ENCODE measurements at places on chromosomes 11 and 22.

DNA sequence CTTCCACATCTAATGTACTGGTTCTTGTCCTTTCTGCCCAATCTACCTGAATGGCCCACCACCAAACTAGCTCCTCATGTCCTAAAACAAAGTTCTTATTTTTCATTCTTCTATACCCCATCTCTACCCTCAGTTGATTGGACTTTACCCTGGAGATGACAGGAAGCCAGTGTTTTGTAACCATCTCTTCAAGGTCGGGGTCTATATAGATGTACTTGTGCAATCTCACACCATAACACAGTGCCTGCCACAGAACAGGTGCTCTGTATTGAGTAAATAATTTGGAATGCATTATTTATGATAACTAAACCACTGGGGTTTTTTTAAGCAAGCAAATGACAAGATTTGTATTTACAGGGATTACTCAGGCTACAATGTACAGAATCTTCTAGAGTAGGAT lies 76.7 kb upstream of the FAM181B start:
- no peak for DNase-seq

DNA sequence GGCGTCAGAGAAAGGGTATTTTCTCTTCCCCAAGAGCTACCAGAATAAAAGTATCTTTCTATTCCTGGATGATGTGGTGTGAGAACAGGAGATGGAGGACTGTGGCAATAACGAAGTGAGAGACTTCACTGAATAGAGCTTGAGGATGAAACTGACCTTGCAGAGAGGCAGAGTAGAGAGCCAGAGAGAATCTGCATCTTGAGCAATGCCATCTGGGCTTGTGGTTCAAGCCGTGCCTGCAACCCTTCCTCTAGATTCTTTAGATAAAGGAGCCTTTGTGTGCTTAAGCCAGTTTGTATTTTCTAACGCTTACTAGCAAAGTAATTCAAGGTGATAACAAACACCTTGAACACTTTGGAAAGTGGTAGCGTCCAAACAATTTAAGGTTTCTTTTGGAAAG lies 2.2 kb downstream of the ME3 start:
- DNase-seq: no peak

GRCh38 chr11:111573821-111574249 lies 28.4 kb upstream of the SIK2 start:
- DNase-seq: no peak

DNA sequence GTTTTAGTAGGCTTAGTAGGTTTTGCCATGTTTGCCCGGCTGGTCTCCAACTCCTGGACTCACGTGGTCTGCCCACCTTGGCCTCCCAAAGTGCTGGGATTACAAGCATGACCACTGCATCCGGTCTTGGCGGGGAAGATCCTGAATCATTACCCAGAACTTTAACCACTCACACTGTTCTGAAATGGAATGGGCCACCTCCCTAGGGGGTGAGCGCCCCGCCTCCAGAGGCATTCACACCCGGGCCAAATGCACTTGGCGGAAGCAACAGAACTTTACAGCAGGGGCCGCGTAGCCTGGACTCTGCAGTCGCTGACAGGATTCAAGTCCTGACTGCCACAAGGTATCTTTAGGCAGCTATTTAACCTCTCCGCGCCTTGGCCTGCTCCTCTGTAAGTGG lies 5.4 kb downstream of the CCDC86 start:
- no peak for DNase-seq

- no peak for DNase-seq
Observed at GRCh38 chr11:127574478-127574877, 573.9 kb upstream of the KIRREL3 start.

GRCh38 chr22:37794376-37794775 lies 13.4 kb upstream of the GCAT start:
- DNase-seq: no peak

DNA sequence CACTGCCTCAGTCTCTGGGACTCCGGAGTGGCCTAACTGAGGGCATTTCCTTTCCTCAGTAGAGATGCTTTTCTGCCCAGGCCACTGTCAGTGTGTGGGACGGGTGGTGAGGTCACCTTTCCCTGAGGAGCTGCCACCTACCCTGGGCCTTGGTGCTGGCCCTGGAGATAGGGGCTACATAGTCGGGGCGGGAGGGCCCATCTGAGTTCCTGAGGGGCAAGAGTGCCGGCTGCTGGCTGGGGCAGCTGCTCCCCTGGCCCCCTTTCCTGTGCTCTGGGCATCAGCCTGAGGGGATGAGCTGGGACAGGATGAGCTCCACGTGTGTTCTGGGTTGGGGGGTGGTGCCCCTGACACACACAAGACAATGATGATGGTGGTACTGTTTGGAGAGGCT lies 5.4 kb downstream of the KCNC1 start:
- no peak for DNase-seq

GRCh38 chr11:27464289-27464696 lies 8.3 kb downstream of the LGR4 start:
- DNase-seq: no peak

GRCh38 chr11:24046731-24047130 lies 450.1 kb upstream of the LUZP2 start:
- no peak for DNase-seq

GRCh38 chr11:63535734-63536133 lies 874 bp upstream of the PLAAT4 start:
- no peak for DNase-seq

DNA sequence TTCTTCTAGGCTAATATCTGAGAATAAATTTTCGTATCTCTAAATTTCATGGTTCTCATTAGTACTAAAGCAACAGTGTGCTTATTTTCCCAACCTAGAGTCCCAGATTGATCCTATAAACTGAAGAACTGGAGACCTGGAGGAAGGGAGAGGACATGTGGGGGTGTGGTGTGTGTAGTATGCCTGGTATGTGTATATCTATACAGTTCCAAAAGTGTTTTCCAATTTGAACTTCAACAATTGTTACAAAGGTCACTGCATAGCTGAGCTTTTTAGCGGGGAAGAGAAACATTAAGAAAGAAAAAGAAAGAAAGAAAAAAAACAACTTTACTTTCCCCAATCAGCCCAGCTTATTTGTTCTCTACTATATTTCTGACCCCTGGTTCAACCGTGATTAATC lies 152.1 kb downstream of the SOX6 start:
- DNase-seq: no peak

DNA sequence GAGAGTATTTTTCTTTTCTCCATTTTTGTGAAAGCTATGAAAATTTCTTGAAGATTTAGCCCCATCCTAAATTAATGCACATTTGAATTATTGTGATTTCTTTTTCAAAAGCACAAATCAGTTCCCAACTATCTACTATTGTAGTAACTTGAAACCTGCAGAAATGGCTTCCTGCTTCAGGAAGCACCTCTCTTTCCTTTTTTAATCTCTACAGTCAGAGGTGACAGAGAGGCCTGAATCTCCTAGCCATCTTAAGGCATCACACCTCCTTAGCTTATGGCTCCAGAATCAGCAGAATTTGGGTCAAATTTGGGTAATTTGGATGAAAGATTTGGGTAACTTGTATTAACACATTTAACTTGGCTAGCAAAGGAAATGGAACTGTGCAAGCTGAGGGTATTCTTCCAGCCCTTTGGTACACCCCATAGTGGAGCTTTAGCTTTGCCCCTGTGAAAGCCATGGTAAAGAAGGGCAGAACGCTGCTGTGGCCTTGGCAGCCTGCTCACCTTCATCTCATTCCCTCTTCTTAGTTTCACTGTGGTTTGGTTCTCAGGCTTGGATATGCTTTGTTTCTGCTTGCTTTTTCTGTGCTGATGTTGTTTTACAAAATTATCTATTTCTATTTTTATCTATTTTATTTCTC lies 16.2 kb downstream of the TBCEL start:
- DNase-seq: no peak

- no peak for DNase-seq
Observed at GRCh38 chr11:81255895-81256294, 1477.8 kb downstream of the FAM181B start.

- DNase-seq: no peak
Observed at GRCh38 chr11:118843565-118843964, 40.1 kb upstream of the CXCR5 start.

DNA sequence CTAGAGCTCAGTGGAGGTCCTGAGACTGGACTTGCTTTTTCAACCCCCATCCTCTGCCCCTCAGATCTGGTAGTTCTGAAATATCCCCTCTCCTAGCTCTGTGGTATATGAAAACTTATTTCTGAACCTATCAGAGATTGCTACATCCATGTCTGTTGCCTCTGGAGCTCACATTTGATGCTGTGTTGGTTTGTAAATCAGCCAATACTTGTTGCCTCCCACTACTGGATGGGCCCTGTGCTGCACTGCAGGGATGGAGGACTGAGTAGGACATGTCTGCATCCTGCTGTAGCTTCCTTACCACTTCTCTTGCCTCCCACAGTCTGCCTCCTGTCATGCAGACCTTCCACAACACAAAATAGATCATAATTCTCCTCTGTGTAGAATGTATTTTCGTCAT lies 5.2 kb downstream of the OLFML1 start:
- DNase-seq: no peak

- DNase-seq: no peak
Observed at GRCh38 chr11:14852571-14853177, 39.4 kb downstream of the CYP2R1 start.

- peak; percentile 95 for DNase-seq
Observed at GRCh38 chr11:116232364-116232828, 540.4 kb downstream of the BUD13 start.

GRCh38 chr11:134598368-134598767 lies 186.3 kb upstream of the B3GAT1 start:
- no peak for DNase-seq

DNA sequence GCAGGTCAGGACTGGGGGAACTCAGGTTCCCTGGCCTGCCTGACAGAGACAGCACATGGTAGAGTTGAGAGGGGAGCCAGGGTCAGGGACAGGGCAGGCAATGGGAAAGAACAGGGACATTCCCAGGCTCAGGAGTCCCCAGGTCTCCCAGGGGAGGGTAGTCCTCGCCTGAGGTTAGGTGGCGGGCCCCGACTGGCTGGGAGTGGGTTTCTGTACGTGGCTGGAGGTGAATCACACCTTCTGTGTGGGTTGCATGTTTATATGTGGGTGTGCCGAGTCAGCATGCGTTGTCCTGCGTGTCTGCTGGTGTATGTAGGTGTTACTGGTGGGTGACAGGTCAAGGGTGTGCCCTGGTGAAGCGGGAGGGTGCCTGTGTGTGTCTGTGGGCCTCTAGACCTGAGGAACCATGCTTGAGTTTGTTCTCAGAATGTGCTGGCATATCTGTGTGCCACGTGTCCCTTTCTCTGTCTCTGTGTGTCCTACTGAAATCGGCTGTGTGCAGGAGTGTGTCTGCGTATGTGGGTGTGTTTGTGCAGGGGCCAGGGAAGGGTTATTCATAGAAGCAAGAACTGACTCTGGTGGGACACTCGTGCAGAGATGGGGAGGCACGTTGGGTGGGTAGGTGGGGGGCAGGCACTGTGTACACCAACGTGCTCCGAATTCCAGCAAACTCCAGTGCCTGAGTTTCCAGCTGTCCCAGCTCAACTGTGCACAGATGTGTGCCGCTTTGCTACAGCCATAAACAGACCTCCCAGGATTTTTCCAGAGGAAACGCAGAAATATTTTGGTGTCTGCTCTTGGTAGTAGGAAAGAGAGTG lies 23.8 kb upstream of the OAF start:
- DNase-seq: no peak

- no peak for DNase-seq
Observed at GRCh38 chr22:39658806-39659463, 88.4 kb downstream of the CACNA1I start.

- DNase-seq: no peak
Observed at GRCh38 chr11:13896981-13897353, 65.6 kb upstream of the SPON1 start.

DNA sequence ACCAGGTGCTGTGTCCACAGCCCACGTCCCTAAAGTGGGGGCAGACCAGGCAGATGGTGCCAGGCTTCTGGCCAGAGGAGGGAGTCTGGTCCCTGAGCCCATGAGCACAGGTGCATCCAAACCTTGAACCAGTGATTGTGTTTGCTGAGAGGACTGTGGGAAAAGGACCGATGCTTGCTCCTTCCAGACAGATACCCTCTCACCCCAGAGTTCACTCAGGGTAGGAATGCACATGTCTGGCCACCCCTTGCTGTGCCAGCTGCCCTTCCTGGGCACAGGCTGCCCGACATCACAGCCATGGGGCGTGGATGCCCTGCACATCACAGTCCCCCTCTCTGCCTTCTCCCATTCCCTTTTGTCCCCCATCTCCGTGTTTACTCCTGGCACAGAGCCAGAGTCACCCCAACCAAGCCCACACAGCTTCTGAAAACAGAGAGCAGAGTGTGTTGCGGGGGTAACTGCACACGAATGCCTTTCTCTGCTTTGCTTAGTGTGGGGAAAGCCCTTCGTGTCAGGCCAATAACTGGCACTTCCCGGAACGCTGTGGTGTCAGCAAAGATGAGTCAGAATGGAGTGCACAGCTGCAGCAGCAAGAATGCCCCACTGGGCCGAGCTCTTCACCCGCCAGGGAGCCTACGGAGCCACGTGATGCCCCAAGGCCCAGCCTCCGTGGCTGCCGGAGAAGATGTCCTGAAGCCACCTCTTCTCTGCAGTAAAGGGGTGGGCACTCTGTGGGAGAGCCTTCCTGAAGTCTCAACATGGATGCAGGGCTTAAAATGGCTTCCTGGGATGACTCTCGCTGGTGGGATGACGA lies 7.6 kb downstream of the CARS1 start:
- DNase-seq: peak; percentile 62

GRCh38 chr11:134475951-134476350 lies 63.9 kb upstream of the B3GAT1 start:
- DNase-seq: no peak

- no peak for DNase-seq
Observed at GRCh38 chr11:125441648-125442410, 54.2 kb downstream of the FEZ1 start.
